ENCODE measurements at places on chromosomes 5 and 9.

DNA sequence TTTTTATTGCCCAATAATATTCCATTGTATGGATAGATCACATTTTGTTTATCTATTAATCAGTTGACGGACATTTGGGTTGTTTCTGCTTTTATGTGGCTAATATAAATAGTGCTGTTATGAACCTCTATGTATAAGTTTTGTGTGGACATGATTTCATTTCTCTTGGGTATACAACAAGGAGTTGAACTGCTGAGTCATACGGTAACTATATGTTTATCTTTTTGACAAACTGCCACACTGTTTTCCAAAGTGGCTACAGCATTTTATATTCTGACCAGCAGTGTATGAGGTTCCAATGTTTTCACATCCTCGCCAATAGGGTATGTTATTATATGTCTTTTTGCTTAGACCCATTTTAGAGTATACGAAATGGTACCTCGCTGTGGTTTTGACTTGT is 264.3 kb downstream of the RFX3 start:
- no peak for DNase-seq

- no peak for DNase-seq
Measured at GRCh38 chr9:27337833-27338526, 41.0 kb upstream of the EQTN start.

DNA sequence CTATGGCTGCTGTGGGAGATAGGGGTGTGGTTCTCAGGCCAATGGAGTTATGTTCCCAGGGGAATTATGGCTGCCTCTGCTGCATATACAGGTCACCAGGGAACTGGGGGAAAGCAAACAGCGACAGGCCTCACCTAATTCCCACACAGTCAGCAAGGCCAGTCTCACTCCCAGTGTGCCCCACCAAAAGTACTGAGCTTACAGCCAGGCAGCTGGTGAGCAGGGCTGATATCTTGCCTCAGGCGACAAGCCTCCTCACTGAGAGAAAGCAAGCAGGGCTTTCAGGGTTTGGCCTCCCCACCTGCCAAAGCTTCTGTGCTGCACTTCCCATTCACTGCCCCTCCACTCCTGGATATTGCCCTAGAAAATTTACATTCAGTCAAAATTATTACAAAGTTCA is 273.8 kb upstream of the TARS1 start:
- no peak for DNase-seq

DNA sequence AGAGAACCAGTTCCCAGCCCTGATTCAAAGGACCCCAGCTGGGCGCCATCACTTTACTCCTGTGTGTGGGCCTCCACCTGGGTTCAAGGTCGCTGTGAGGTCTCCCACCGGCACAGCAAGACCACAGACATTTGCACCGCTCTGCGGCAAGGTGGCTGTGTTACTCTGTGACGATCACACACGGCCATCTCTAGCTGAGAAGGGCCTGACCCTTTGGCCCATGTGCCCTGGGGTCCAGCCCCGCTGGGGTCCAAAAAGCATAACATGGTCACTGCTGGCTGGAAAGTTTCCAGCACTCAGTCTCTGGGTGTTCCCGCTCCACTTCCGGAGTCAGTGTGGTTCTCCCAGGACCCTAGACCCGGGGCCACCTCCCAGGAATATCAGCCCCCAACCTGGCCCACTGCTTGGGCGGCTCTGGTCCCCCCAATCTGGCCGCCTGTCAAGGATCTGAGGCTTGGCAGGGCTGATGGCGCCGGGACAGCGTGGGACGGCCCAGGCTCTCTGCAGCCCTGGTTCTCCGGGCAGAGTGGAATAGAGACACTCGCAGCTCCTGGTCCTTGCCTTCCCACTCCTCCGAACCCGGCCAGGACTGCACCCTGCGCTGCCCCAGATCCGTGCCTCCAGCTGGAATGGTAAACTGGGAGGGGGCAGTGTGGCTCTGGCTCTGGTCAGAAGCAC is 3.9 kb upstream of the LMX1B start:
- no peak for DNase-seq

- no peak for DNase-seq
Measured at GRCh38 chr9:10604927-10605326, 7.9 kb downstream of the PTPRD start.

- DNase-seq: no peak
Measured at GRCh38 chr9:68763104-68763503, 58.1 kb downstream of the PIP5K1B start.

DNA sequence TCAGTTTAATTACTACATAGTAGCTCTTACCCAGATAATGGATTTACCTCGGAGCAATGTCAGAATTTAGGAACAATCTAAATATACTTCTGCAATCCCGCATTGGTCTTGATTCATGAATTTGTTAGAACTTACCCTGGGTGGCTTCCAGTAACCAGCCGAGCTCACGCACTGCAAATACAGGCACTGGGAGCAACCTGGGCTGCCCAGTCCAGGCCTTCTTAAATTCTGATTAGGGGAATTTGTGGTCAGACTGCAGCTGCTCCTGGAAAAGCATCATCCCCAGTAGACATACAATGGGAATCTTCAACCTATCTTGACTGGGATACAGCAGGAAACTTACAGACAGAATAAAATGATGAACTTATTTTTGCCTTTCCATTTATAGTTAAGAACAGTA is 270.3 kb downstream of the SPOCK1 start:
- DNase-seq: no peak

DNA sequence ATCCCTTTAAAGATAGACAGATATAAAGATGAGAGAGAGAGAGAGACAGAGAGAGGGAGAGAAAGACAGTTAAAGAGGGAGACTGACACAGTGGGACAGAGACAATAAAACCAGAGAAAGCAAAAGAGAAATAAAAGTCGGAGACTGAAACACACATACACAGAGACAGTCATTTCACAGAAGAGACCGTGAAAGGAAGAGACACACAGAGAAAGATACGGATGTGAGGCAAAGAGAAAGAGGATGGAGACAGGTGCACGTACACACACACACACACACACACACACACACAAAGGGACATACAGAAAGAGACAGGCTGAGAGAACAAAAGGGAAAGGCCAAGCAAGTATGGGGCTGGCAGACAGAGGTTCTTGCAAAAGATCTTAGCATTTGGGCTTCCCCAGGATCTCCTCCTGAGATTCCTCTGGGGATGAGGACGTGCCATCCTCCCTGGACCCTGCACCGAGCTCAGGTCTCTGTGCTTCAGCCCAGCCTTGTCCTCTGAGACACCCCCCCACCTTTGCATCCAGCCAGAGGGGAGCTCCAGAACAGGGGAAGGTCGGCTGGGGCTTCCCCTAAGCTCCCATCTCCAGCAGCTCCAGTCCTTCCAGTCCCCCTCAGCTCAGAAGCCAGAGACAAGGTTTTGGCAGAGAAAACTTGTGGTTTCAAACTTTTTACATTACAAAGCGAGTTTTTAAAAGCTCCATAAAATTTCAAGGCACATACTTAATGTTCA is 318.4 kb upstream of the PANK3 start:
- DNase-seq: no peak

GRCh38 chr5:96972599-96973334 is 36.9 kb downstream of the LNPEP start:
- no peak for DNase-seq

- no peak for DNase-seq
Measured at GRCh38 chr5:156052656-156053055, 274.3 kb upstream of the SGCD start.

GRCh38 chr9:124299515-124300090 is 41.9 kb downstream of the NEK6 start:
- DNase-seq: no peak

GRCh38 chr9:110640736-110641135 is 27.9 kb upstream of the MUSK start:
- no peak for DNase-seq

- no peak for DNase-seq
Measured at GRCh38 chr5:54563083-54563761, 45.7 kb downstream of the SNX18 start.

DNA sequence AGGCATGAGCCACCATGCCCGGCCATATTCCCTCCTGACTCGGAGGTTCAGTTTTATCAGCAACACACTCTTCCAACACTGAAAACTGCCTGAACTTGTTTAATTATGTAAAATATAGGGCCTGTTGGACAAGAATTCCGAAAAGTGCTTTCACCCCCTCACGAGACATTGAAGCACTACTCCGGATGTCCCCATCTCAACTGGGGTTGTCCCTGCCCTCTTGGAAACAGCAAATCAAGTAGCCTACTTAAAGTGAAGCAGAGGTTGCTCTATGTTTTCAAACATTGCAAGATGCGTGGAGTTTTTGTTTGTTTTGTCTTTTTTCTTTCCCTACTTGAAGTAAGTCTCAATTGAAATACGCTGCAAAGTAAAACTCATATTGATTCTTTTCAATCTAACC is 7.6 kb downstream of the PTGER4 start:
- DNase-seq: no peak

DNA sequence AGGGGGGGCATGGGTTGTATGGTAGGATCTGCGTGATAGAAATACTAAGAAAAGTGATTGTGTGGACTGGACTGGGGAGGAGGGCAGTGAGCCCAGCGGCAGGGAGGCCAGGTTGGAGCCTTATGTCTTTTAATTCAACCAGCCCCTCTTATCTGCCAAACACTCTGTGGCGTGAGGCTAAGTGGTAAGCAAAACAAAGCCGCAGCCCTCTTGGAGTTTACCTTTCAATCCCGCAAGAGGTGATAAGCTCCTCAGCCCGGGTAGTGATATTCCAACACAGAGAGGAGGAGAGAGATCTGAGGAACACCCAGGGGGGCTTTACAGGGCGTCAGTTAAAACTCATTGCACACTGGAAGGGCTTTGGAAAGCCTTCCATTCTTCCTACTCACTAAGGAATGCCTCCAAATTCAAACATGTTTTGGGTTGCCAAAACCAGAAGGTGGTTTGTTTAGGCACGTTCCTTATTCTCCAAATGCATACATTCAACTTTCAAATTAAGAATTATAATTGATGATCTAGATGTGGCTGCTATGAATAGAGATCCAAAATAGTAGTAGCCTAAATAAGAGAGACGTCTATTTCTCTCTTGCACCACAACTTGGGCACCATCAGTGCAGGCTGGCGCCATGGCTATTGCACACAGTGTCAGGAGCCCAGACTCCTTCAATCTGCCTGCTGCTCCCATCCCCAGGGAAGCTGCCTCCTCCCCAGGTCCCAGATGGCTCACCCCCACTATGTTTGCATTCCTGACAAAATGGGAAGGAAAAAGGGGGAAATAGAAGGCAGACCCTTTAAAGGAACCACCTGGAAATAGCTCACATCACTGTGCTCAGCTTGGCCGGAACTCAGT is 75.1 kb upstream of the FSTL4 start:
- no peak for DNase-seq

DNA sequence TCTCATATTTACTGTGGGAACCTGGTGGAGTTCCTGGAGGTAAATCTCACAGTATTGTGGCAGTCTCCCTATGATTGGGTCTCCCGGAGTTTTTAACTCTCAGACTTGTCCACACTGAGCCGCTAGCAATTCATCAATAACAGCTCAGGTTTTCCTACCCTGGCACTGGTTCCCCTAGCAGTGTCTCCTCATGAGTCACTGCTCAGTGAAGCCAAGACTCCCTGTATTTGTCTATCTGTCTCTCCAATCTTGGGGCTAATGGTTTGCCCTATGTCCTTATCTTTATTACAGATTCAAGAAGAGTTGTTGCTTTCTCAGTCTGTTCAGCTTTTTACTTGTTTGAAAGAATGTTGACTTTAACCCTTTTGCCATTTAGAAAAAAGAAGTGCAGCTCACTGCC is 176.7 kb upstream of the FGF10 start:
- DNase-seq: no peak

GRCh38 chr5:68950125-68950524 is 143.7 kb upstream of the SLC30A5 start:
- DNase-seq: no peak

DNA sequence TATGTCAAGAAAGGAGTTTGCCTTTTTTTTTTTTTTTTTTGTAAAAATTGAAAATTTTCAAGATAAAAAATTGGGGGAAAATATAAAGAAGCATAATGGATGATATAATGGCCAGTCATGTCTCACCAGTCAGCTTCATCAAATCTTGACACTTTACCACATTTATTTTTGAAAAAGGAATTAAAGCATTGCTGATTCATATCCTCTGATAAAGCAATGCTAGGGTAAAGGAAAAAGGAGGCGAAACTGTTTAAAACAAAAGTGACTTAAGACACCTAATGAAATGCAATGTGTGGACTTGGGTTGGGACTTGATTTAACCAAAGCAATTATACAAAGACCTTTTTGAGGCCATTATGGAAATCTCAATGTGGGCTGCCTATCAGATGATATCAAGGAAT is 208.5 kb downstream of the ARHGAP26 start:
- DNase-seq: no peak

DNA sequence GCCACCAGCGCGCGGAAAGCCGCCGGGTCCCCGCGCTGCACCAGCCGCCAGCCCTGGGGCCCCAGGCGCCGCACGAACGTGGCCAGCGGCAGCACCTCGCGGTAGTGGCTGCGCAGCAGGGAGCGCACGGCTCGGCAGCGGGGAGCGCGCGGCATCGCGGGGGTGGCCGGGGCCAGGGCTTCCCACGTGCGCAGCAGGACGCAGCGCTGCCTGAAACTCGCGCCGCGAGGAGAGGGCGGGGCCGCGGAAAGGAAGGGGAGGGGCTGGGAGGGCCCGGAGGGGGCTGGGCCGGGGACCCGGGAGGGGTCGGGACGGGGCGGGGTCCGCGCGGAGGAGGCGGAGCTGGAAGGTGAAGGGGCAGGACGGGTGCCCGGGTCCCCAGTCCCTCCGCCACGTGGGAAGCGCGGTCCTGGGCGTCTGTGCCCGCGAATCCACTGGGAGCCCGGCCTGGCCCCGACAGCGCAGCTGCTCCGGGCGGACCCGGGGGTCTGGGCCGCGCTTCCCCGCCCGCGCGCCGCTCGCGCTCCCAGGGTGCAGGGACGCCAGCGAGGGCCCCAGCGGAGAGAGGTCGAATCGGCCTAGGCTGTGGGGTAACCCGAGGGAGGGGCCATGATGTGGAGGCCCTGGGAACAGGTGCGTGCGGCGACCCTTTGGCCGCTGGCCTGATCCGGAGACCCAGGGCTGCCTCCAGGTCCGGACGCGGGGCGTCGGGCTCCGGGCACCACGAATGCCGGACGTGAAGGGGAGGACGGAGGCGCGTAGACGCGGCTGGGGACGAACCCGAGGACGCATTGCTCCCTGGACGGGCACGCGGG is at the start of gene TERT:
TERT (minus strand) TSS at position 234 of the 815 bp plus-strand sequence; CDS start at position 155, 79 bp downstream.
- no peak for DNase-seq

DNA sequence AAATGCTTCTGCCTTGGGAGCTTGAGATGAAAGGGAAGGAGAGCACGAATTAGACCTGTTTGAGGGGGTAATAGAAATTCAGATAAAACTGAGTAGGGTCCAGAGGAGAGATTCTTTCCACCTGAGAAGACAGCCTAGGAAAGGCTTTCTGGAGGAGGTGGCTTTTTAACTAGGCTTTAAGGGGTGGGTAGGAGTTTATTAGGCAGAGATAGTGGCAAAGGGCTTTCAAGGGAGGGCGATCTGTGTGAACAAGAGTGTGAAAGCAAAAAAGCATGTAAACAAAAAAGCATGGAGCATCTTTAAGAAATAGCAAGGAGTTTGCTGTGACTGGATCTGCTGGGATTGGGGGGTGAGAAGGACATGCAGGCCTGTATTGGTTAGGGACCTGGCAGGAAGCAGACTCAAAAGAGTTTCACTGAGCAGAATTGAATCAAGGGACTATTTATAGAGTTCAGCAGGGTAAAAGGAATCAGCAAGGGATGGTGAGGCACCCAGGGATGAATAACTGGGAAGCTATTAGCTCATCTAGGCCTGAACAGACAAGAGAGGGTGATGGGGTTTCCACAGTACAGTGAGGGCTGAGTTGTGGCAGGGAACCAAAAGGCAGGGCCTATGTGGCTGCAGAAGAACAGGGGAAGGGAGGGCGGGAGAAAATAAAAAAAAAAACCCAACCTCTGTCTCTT is 18.8 kb downstream of the SLC1A1 start:
- DNase-seq: no peak

- DNase-seq: no peak
Measured at GRCh38 chr5:159098603-159099436, 896 bp downstream of the EBF1 start.

GRCh38 chr9:116361547-116361946 is 208.0 kb downstream of the PAPPA start:
- DNase-seq: no peak
